Tibial artery (tissue), 4 donors: ENCODE measurements at places on chromosomes 3 and 15.

- DNase-seq: no peak
Observed at GRCh38 chr3:155876037-155876436, 5.6 kb downstream of the GMPS start.

DNA sequence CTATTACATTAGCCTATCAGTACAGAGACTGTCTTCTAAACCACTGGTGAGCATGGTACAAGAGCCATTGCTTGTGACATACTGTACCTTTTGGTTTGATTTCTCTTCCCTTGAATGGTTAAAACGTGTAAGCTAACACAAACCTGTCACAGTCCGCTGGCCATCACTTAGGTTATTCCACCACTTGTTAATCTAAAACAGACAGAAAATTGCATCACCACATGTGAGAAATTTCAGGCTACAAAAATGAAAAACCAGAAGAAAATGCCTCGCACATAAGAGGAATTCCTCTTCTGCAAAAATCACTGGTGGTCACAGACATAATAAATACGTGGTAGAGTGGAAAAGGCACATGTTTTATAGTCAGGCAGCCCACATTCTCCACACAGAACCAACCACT lies 22.1 kb downstream of the PARL start:
- DNase-seq: no peak

- no peak for DNase-seq
Observed at GRCh38 chr3:53114412-53115074, 15.7 kb downstream of the RFT1 start.

DNA sequence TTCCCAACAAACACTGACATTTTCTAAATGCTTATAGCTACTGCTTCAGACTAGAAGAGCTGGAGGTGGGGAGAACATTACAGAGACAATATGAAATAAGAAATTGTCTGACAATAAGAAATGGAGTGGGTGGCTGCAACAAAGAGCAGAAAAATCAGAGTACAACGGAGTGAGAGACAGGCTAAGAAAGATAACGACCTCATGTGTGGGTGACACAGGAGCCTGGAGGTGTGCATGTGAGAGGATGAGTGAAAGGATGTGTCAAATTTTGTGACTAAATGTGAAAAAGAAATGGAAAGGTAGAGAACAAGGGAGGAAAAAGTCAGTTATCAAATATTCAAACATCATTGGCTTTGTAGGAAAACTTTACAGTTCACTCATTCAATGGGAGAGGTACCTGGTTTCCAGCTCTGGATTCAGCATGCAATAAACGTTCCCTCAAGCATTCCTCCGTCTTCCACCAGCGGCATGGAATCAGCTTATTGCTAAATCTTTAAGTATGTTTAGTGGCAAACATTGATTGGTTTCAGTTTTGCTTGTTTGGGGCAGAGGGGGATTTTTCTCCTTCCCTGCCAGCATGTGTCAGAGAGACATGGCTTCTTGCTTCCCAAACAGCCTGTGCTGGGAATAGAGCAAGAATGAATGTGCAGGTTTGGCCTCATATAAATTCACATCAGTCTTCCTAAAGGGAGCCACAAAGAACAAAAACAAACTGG lies 103.8 kb upstream of the CHRM5 start:
- DNase-seq: no peak

GRCh38 chr15:50135031-50135551 lies 16.1 kb upstream of the ATP8B4 start:
- no peak for DNase-seq

GRCh38 chr15:41919954-41920538 lies 26.2 kb upstream of the SPTBN5 start:
- peak; percentile 69 for DNase-seq

DNA sequence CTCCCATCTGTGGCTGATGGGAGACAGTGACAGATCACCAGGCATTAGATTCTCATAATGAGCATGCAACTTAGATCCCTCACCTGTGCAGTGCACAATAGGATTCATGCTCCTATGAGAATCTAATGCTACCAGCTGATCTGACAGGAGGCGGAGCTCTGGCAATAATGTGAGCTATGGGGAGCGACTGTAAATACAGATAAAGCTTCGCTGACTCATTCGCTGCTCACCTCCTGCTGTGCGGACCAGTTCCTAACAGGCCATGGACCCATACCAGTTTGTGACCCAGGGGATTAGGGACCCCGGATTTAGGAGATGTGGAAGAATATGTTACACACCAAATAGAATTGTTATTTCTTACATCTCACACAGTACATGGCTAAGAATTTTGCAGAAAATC lies 6.7 kb downstream of the ARGFX start:
- DNase-seq: no peak

DNA sequence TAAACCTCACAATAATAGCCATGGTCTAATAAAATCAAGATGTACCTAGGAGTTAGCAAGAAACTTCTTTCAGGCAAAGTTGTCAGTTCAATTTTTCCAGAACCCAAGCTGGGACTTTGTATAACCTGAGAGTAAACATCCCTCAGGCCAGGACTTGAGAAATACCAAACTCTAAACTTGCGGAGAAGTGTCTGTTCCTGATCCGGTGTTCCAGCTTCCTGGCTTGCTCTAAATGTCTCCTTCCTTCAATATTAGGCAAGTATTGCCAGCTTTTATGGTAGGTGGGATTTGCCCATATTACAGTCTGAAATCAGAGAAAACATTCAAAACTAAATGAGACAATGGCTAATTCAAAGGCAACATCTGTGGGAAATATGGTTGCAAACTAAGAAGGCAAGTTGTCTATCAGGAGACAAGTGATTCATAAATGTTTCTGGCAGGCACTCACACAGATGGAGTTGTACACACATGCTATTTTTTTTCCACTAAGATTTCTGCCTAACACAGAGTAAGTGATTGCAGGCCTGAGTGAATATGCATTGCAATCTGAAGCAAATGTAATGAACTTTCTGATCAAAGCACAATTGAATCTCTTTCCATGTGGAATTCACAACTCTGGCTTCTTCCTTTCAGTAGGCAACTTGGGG lies 88.3 kb upstream of the COL8A1 start:
- DNase-seq: no peak

DNA sequence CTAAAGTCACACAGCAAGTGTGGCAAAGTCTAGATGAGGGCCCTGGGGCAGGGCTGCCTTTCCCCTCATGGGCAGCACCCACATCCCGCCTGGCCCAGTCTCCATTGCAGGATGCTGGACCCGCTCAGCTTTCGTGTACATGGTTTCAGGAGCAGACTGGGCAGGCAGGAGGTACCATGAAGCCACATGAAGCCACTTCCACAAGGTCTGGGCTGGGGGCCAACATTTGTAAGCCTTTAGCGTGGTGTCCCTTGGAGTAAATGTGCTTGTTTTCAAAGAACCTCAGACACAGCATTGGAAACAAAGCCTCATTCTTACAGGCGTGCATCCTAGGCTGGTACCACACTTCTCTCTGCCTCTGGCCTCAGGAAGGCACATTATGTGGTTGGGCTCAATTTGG lies 34.5 kb downstream of the UMPS start:
- no peak for DNase-seq

DNA sequence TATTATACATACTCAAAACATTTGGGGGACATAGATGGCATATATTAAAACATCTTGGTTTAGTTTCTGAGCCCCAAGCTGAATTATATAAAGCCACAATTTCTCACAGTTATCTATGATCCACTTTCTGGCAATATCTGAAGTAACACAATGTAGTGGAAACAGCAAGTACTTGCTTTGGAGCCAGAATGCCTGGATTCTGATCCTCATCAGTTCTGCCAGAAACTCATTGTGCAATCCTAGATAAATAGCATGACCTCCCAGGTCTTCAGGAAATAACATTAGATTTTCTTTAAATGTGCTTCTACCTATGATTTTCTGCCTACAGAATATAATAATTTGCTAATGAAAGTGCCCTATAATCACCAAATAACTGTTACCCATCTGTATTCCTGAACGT lies 544.9 kb downstream of the NAALADL2 start:
- DNase-seq: no peak

- DNase-seq: no peak
Observed at GRCh38 chr15:66456211-66456610, 41.4 kb downstream of the SNAPC5 start.

GRCh38 chr3:108450444-108450843 lies 60.0 kb downstream of the MYH15 start:
- DNase-seq: no peak

- DNase-seq: no peak
Observed at GRCh38 chr15:25805031-25805430, 58.1 kb downstream of the ATP10A start.

DNA sequence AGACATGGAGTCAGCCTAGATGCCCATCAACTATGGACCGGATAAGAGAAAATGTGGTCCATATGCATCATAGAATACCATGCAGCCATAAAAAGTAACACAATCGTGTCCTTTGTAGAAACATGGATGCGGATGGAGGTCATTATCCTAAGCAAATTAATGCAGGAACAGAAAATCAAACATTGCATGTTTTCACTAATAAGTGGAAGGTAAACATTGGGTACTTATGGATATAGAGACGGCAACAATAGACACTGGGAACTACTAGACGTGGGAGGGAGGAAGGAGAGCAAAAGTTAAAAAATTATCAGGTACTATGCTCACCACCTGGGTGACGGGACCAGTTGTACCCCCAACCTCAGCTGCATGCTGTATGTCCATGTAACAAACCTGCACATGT lies 2.5 kb downstream of the PLD1 start:
- DNase-seq: no peak

- DNase-seq: no peak
Observed at GRCh38 chr3:183038221-183038620, 57.9 kb upstream of the DCUN1D1 start.

DNA sequence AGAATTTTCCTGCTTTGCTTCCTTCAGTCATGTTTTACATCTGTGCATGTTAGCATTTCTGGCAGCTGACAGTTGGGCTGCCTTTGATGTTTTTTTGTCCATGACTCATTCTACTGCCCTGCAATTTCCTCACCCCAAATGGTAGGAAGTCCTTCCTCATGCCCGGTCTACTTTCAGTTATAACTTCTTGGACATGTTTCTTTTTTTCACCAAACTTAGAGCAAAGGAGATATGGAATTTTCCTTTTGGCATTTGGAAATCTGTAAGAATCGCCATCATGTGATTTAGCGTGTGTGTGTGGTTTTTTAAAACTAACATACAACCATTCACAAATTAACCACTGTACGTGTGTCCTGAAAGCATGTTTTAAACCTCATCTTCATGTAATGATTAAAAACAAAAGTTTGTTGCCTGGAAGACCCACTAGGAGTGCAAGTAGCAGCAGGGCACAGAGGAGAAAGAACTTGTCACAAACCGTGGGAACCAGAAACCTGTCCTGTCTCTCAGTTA lies 430.7 kb upstream of the CFAP20DC start:
- no peak for DNase-seq

DNA sequence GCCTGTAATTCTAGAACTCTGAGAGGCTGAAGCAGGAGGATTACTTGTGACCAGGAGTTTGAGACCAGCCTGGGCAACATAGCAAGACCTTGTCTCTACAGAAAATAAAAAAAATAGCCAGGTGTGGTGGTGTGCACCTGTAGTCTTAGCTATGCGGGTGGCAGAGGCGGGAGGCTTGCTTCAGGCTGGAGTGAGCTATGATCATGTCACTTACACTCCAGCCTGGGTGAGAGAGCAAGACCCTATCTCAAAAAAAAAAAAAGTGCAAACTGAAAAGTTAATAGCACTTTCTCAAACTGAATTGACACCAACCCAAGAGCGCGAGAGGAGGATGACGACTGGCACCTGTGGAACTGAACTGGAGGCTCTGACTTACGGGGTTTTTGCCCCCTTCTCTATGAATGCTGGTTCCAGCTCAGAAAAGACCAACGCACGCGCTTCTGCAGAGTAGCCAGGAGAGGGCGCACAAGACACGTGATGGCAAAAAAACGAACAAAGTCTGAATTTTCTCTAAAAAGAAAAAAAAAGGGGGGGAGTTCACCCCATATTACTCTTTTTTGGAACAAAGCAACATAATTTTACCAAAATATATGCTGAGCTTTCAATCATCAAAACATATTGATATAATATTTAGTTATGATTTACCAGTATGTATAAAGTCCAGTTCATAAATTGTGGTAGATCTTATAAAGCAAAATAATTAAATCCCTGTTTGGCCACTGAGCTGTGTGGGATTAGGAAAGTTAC lies 23.7 kb downstream of the CFAP92 start:
- DNase-seq: peak; percentile 35

GRCh38 chr15:86877171-86877631 lies 797.5 kb downstream of the AGBL1 start:
- DNase-seq: no peak

- DNase-seq: no peak
Observed at GRCh38 chr3:149091983-149092382, 5.7 kb upstream of the HLTF start.

DNA sequence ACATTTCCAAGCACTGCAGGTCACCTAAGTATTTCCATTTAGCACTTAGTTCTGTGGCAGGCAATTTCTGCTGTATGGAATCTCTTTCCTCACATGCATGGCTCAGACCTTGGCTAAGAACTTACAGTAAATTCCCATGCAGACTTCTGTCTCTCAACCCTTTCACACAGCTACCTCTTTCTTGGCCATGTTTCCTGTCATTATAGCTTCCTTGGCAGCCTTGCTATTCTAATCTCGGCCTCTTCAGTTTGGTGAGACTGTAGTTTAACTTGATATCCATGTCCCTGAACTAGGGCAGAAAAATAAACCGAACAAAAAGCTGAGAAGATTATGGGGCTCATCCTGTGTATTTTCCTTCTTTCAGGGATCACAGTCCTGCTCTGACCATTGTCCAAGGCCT lies 96.0 kb downstream of the SPATA16 start:
- no peak for DNase-seq

DNA sequence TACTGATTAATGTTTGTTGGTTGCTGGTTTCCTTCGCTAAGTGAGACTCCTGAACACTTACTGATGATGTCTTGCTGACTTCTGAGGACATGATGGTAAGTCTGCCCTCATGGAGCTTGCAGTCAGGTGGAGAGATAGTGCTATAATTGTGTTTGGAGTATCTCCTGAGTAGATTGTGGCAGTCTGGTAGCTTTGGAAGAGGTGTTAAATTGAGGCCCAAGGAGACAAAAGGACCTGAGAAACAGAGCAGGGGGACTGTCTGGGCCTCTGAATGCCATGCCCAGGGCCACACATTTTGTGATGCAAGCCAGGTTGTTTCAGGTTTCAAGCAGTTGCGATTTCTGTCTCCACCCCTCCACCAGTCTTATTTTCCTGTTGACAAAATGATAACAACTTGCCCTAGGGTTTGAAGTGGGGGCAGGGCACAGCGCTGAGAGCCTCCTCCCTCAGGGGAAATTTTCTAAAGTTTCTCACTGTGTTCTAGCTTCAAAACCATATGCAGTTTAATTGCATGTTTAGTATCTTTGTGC lies 16.7 kb downstream of the SMAD3 start:
- DNase-seq: no peak

GRCh38 chr3:133474817-133475216 lies 75.0 kb downstream of the BFSP2 start:
- no peak for DNase-seq

GRCh38 chr3:27521179-27521871 lies 37.1 kb upstream of the SLC4A7 start:
- no peak for DNase-seq

DNA sequence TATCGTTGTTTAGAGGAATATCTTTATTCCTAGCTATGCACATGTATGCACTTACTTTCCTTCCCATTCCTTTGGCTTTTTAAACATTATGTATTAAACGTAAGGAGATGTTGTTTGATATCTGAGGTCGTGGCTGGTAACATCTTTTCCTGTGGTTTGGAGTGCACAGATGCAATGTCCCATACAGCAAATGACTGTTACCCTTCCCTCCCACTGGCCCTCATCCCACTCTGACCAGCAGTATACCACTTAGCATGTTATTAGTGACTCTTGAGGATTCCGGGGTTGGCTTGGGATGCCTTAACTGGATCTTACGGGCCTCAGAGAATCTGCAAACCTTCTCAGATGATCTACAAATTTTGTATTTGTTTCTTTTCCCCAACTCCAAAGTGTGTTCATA lies 34.5 kb downstream of the TGFBR2 start:
- no peak for DNase-seq
